ENCODE measurements at places on chromosomes 12 and 14. TPM values are rescaled to one million over a fixed set of nuclear protein-coding genes. Genes with fewer than 3 reads are reported as not detected.
A peak's percentile ranks its signal among the peaks of the same experiment; 100 is the strongest.

The PRH2 gene
- total RNA-seq: not detected

The PROX2 gene
- total RNA-seq: not detected

The GLIPR1L1 gene
- total RNA-seq: not detected

The CLEC1A gene
- 2.1 TPM for total RNA-seq

The KICS2 gene
- 21.3 TPM for total RNA-seq

The LRTM2 gene
- not detected for total RNA-seq

The MYH6 gene
- not detected for total RNA-seq

The BDKRB2 gene
- total RNA-seq: 18.9 TPM

The CEBPE gene
- total RNA-seq: not detected

The LRRC10 gene
- total RNA-seq: not detected

The NANOG gene
- not detected for total RNA-seq

The TAS2R20 gene
- total RNA-seq: 4.1 TPM

GRCh38 chr12:127542931-127543330 lies 724.0 kb upstream of the TMEM132C start:
- no peaks in the 10 kb centered on the region for H3K27me3 ChIP-seq
- DNase-seq: no peak
- no peaks in the 10 kb centered on the region for H3K36me3 ChIP-seq
- H3K4me1 ChIP-seq: no peaks in the 10 kb centered on the region

- no peaks in the 10 kb centered on the region for H3K36me3 ChIP-seq
- H3K27me3 ChIP-seq: no peaks in the 10 kb centered on the region
- H3K4me3 ChIP-seq: no peak overlapping the region
These were observed 9.7 kb upstream of the IFI27 start for GRCh38 chr14:94100847-94101246.

DNA sequence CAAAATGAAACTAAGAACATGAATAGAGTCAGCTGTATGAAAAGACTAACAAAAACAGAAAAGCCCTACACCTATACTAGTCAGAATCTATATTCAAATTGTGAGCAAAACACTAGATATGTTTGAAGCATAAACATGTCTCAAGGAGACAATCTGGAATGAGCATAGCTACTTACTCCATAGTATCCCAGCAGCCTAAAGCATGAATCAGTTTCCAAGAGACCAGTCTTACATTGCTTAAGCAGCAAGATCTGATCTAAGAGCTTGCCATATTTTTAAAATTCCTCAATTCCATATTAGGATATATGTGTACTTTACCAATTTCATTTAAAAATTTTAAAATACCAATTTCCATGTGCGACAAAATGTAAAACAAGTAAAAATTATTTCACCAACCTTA lies 7.7 kb downstream of the CAPS2 start:
- H3K36me3 ChIP-seq: no peaks in the 10 kb centered on the region
- no peak for DNase-seq
- H3K4me3 ChIP-seq: no peak overlapping the region
- no peak overlapping the region for H3K27ac ChIP-seq
- H3K27me3 ChIP-seq: no peaks in the 10 kb centered on the region

GRCh38 chr14:104016873-104017650 lies 68.4 kb upstream of the ASPG start:
- no peak for DNase-seq
- no peak overlapping the region for H3K27ac ChIP-seq
- no peaks in the 10 kb centered on the region for H3K27me3 ChIP-seq
- no peaks in the 10 kb centered on the region for H3K4me1 ChIP-seq
- no peaks in the 10 kb centered on the region for H3K36me3 ChIP-seq

GRCh38 chr12:541676-542324 lies 82.1 kb downstream of the B4GALNT3 start:
- H3K27me3 ChIP-seq: no peaks in the 10 kb centered on the region
- H3K4me1 ChIP-seq: peaks cover 6% of the 10 kb centered on the region
- H3K36me3 ChIP-seq: no peaks in the 10 kb centered on the region
- H3K4me3 ChIP-seq: no peak overlapping the region
- H3K27ac ChIP-seq: no peak overlapping the region

- no peak for DNase-seq
- H3K27me3 ChIP-seq: no peaks in the 10 kb centered on the region
- no peaks in the 10 kb centered on the region for H3K36me3 ChIP-seq
- H3K4me1 ChIP-seq: peaks cover 20% of the 10 kb centered on the region
These were observed 840 bp downstream of the DHRS7 start for GRCh38 chr14:60164404-60164711.

DNA sequence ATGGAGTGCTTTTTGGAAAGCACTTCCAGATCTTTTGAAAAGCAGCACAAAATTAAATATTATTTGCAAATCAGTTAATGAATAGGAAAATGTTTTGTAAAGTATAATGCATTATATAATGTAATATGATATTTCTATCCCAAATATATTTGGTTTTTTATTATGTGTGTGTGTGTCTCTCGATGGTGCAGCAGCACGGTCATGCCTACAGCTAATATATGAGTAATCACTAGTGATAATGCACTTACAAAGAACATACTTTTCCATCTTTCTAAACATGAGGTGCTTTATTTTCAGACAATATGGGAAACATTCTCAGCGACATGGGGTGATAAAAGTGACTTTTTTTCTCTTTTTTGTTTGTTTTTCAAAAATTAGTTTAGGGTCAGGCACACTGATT lies 1.3 kb upstream of the EEA1 start:
- no peaks in the 10 kb centered on the region for H3K36me3 ChIP-seq
- no peak overlapping the region for H3K4me3 ChIP-seq
- no peaks in the 10 kb centered on the region for H3K27me3 ChIP-seq
- no peak overlapping the region for H3K27ac ChIP-seq
- H3K4me1 ChIP-seq: peaks cover 13% of the 10 kb centered on the region
- no peak for DNase-seq

GRCh38 chr14:65892315-65892714 lies 479.8 kb downstream of the FUT8 start:
- no peaks in the 10 kb centered on the region for H3K36me3 ChIP-seq
- DNase-seq: no peak
- H3K27me3 ChIP-seq: no peaks in the 10 kb centered on the region

GRCh38 chr14:76924371-76925096 lies 98.3 kb downstream of the LRRC74A start:
- no peak for DNase-seq
- H3K4me1 ChIP-seq: peaks cover 20% of the 10 kb centered on the region
- H3K36me3 ChIP-seq: no peaks in the 10 kb centered on the region
- no peak overlapping the region for H3K27ac ChIP-seq

DNA sequence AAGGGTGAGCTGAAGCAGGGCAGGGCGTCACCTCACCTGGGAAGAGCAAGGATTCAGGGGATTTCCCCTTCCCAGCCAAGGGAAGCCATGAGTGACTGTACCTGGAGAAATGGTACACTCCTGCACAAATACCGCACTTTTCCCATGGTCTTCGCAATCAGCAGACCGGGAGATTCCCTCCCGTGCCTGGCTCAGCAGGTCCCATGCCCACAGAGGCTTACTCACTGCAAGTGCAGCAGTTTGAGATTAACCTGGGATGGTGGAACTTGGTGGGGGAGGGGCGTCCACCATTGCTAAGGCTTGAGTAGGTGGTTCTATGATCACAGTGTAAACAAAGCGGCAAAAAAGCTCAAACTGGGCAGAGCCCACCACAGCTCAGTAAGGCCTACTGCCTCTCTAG lies 11.0 kb upstream of the DHRS4 start:
- no peak for DNase-seq
- H3K27ac ChIP-seq: no peak overlapping the region
- no peak overlapping the region for H3K4me3 ChIP-seq
- no peaks in the 10 kb centered on the region for H3K27me3 ChIP-seq
- H3K4me1 ChIP-seq: no peaks in the 10 kb centered on the region

- peak; percentile 50 for DNase-seq
- peak overlapping the region; percentile 78 for H3K27ac ChIP-seq
- no peaks in the 10 kb centered on the region for H3K27me3 ChIP-seq
- no peaks in the 10 kb centered on the region for H3K36me3 ChIP-seq
These were observed 101.2 kb upstream of the SLC38A2 start for GRCh38 chr12:46473634-46474329.

GRCh38 chr14:22070119-22070982 lies 396.7 kb upstream of the OR4E1 start:
- DNase-seq: peak; percentile 43
- peak overlapping the region; percentile 5 for H3K27ac ChIP-seq
- H3K4me3 ChIP-seq: no peak overlapping the region
- no peaks in the 10 kb centered on the region for H3K27me3 ChIP-seq
- no peaks in the 10 kb centered on the region for H3K36me3 ChIP-seq
- no peaks in the 10 kb centered on the region for H3K4me1 ChIP-seq

DNA sequence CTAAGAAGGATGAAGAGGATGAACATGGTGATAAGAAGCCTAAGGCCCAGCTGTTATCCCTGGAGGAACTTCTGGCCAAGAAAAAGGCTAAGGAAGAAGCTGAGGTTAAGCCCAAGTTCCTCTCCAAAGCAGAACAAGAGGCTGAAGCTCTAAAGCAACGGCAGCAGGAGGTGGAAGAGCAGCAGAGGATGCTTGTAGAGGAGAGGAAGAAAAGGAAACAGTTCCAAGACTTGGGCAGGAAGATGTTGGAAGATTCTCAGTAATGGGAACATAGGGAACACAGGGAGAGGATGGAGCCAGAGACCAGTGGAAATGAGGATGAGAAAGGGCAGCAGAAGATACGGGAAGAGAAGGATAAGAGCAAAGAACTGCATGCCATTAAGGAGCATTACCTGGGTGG lies 27.5 kb upstream of the KRT77 start:
- no peaks in the 10 kb centered on the region for H3K4me1 ChIP-seq
- no peak overlapping the region for H3K27ac ChIP-seq
- no peaks in the 10 kb centered on the region for H3K36me3 ChIP-seq
- no peak for DNase-seq
- no peak overlapping the region for H3K4me3 ChIP-seq

DNA sequence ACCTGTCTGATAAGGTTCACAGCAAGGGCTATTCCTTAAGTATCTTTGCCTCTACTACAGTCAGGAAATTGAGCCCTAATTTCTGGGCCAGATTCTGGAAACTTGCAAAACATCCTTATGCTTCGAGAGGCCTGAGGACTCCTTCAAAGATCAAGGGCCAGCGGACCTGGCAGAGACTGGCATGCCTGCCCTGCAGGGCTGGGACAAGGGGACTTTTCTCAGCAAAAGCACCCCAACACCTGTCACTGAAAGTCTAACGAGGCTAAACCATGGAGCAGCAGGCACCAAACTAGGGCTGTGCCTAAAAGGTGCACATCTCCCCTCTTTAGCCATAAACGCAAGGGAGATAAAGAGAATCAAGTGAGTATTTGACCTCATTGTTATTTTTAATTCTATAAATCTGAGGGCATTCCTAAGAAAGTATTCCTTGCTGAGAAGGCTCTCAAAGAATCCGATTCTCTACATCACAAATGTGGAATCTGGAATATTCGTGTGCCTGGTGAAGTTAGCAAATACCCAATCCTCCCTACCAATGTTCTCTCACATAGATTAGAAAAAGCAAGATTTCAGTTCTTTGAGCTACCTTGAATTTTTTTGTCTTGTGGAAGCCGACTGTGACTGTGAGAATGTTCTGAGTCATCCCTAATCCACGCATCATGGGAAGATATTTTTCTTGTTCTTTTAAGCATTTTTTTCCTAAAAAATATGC lies 328.2 kb upstream of the NOVA1 start:
- no peak overlapping the region for H3K27ac ChIP-seq
- no peaks in the 10 kb centered on the region for H3K4me1 ChIP-seq
- DNase-seq: no peak

DNA sequence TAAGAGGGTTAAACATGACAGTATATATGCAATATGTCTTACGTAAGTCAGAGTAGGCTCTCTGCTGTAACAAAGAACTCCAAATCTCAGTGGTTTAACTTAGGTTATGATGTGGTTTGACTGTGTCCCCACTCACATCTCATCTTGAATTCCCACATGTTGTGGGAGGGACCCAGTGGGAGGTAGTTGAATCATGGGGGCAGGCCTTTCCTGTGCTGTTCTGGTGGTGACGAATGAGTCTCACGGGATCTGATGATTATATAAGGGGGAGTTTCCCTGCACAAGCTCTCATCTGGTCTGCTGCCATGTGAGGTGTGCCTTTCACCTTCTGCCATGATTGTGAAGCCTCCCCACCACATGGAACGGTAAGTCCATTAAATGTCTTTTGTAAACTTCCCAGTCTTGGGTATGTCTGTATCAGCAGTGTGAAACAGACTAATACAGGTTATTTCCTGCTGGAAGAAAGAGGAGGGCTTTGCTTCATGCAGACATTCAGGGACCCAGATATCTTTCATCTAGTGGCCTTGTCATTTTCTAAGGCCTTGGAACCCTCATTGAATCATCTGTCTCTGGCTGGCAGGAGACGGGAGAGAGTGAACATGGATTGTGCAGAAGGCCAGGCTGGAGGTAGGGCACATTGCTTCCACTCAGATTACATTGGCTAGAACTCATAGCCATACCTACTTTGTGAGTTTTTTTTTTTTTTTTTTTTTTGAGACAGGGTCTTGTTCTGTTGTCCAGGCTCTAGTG lies 96.1 kb downstream of the CRADD start:
- H3K27me3 ChIP-seq: no peaks in the 10 kb centered on the region
- DNase-seq: no peak
- H3K27ac ChIP-seq: no peak overlapping the region
- H3K4me3 ChIP-seq: no peak overlapping the region

DNA sequence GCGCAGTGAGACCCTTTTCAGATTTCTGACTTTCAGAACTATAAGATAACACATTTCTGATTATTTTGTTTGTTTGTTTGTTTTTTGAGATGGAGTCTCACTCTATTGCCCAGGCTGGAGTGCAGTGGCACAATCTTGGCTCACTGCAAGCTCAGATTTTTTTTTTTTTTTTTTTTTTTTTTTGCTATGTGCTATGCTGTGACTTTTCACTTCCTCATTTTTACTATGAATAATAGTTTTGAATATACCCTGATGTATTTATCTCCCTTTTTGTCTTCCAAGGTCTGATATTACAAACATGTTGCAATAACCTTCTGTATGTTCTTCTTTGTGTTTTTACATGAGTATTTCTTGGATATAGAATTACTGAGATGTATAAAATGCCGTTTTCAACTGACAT lies 658.7 kb upstream of the SEL1L start:
- no peak for DNase-seq
- no peaks in the 10 kb centered on the region for H3K36me3 ChIP-seq
- no peak overlapping the region for H3K27ac ChIP-seq
- H3K4me1 ChIP-seq: no peaks in the 10 kb centered on the region
